Amniotic stem cell (primary cell): ENCODE measurements at places on chromosomes 2 and 18.
A peak's percentile ranks its signal among the peaks of the same experiment; 100 is the strongest.

- DNase-seq, result no peak
These were observed 76.4 kb downstream of the HDAC4 start for GRCh38 chr2:239324456-239324855.

DNA sequence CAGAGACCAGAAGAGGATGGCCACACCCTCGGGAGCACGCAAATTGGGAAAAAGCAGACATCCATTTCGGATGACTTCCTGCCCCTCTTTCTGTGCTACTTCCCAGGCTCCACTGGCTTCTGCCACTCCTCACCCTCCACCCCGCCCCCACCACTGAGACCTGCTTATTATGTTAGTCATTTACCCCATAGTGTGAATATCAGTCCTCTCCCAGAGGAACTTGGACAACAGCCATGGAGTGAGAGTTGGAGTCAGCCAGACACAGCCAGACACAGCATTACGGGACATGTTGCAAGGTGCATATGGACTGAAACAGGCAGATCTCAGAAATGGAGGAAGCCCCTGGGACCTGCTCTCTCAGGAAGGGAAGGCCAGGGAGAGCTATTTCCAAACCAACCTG lies 51.8 kb downstream of the CTIF start:
- DNase-seq, result peak; percentile 13

GRCh38 chr2:49715597-49715996 lies 561.3 kb upstream of the FSHR start:
- DNase-seq, result no peak

GRCh38 chr18:37252854-37253393 lies 312.7 kb downstream of the CELF4 start:
- DNase-seq, result no peak

DNA sequence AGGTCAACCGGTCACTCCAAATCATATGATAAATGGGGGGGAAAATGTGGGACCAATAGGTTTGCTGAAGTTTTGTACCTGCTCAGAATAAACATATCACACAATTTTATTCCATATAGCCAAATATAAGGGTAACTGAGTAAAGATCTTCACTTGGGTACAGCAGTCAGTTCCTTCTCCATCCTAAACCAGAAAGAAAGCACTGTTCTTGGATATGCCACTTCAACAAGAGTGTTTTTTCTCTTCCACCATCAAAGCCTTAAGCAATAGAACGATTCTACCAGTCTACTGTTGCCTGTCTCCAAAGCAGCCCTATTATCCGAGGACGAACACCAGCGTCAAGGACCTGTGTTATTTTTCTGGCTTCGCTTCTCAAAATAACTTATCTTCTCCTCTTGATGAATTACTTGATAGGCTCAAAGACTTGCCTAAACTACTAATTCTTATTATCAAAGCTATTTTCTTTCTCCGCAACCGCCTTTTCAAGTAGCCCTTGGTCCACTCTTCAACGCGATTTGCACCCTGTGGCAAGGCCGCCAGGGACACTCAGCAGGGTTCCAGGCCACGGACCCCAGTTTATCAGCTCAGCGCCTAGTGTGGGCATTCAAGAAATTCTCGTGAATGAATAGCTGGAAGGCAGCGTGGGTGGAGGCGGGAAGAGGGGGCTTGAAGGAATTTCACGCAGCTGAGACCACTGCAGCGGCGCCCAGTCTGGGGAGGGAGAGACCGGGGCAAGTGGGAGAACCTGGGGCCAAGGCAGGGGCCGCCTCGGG lies 646 bp downstream of the ALS2 start:
- DNase-seq, result no peak

DNA sequence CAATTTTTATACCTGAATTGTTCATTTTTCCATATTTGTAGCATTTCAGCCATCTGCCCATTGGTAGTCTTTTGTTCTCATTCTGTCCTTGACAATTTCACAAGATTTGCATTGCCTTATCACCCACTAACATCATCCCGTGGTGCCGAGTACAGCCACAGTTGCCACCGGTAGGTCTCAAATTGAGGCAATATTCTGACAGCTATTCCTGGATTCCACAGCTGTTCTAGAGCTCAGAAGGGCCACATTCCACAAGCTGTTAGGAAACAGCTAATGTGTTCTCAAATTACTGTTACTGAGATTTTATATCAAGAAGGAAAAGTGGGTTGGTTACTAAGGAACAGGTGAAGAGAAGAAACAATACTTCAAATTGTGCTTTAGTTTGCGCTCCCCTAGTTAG lies 178.8 kb downstream of the RPRM start:
- no peak for DNase-seq

DNA sequence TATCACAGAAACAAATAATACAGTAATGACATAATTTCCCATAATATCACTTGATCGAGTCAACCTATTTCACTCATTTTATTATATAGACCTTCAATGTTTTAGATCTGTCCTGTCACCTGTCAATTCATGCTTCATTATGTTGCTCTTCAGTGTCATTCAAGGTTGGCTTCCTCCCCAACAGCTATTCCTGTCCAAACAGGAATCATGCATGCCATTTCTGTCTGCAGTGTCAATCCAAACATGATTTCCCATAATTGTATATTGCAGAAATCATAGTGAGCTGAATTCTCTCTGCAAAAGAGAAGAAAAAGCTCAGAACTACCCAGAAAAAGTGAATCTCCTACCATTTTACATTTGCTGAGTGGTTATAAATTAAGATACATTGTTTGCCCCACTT lies 628.6 kb downstream of the NR4A2 start:
- DNase-seq, result no peak

- no peak for DNase-seq
These were observed 32.1 kb downstream of the PAX8 start for GRCh38 chr2:113246606-113247005.

- no peak for DNase-seq
These were observed 569.4 kb upstream of the SETBP1 start for GRCh38 chr18:44111337-44111736.

- DNase-seq, result peak; percentile 80
These were observed at the start of gene AAK1 for GRCh38 chr2:69643602-69644505. TSS of gene AAK1 (minus strand) at chr2:69643739. CDS start at chr2:69643040, 699 bp downstream.

DNA sequence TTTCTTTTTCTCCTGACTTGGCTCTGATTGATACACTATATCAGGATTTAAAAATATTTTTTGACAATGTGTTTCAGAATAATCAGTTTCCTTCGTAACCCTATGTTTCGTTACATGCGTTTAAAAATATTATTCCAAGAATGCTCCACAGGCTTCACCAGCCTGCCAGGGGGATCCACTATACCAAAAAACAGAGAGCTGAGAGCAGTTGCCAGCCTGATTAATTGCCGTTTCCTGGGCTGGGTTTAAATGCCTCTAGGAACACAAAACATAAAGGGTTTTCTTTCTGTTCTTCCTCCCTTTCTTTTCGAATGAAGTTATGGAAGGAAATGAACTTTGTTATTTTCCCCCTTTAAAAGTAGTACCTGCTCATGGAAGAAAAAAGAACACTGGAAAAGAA lies 47.9 kb downstream of the LRRFIP1 start:
- DNase-seq, result no peak

DNA sequence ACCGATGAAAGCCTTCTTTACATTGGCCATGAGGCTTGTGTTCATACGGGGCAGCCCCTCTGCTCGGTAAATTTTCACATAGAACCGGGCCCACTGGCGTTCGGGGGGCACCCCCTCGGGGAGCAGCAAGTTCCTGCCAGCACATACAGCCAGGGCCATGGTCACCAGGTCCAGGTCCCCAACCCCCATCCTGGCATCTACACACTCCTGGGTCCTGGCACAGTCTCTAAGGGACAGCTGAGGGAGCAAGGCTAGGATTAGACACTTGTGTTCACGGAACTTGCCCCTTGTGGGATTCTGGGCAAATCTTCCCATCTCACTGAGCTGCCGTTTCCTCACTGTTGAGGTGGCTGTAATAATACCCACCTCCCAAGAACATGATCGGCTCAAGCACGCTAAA lies 5.6 kb upstream of the OTOF start:
- DNase-seq, result no peak

DNA sequence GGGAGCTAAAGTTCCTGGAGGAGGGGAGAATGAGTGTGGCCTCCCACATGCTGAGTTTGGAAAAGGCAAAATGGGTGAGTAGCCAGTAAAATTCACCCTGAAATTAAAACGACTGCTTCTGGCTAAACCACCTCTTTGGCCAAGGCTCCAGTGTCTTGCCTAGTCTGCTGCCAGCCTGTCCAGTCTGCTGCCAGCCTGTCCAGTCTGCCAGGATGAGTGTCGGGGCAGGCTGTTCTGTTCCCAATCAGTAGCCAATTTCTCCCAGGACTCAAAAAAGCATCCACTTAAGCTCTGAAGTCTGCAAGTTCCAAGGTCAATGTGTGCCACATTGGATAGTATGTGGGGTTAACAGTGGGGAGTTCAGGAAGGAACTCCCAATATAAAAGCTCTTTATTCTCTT lies 134.6 kb upstream of the KLHL29 start:
- DNase-seq, result no peak

GRCh38 chr2:43313642-43314017 lies 87.2 kb upstream of the ZFP36L2 start:
- DNase-seq, result no peak

DNA sequence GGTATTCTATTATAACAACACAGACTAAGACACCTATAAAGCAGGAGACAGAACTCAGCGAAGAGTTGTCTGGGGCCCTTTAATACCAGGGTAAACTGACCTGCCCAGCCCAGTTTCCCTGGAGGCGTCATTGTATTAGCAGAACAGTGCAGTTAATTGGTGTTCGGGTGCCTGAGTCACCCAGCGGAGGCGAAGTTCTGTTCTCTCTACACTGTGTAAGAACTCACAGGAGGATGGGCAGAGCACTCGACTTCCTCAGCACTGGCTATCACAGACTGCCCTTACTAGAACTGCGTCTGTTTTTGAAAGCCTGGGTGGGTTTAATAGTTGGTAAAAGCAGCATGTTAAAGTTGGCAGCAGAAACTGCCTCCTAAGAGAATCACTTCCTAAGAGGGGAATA lies 106.5 kb upstream of the ATP8B1 start:
- DNase-seq, result no peak

- DNase-seq, result no peak
These were observed 17.9 kb upstream of the VPS4B start for GRCh38 chr18:63440219-63440618.

DNA sequence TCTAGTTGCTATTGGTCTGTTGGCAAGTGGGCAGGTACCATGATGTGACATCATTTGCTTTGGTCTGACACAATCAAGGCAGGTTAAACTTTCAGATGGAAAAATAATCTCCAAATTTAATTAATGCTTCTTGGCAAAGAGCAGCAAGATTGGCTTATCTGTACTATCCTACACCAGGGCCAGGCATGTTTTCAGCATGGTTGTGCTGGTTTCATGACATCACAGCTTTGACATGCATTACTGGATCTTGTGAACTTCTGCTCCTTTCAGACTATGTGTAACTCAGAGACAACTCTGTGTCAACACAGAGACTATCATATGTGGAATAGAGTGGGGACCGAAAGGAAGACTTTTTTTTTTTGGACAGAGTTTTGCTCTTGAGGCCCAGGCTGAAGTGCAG lies 520.5 kb downstream of the TDRD15 start:
- DNase-seq, result no peak

DNA sequence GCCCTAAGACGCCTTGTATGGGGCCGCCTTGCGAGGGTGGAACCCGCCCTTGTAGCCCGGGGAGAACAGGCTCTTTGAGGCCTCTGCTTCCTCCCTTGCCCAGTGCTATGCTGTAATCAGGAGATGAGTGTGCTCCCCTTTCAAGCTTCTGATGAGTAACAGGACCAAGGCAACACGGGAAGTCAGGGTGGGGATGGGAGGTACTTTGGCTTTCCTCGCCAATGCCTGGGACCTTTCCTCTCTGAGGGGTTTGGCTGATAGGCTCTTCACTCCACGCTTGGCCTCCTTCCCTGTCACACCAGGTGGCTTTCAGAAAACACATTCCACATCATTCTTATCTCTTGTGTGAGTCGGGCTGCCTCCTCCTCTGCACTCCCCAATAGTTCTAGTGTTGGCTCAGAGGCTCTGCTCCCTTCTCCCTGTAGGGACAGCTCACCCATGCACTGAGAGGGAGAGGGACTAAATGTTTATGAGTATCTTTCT lies 223.7 kb upstream of the TRIB2 start:
- peak; percentile 41 for DNase-seq

DNA sequence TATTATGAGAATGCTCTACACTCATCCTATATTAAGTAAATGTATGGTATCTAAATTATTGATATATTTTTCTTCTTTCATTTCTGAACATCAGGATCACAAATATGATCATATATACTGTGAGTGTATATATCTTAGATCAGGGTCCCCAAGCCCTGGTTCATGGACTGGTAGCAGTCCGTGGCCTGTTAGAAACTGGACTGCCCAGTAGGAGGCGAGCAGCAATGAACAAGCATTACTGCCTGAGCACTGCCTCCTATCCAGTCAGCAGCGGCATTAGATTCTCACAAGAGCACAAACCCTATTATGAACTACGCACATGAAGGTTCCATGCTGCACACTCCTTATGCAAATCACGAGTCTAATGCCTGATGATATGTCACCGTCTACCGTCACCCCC lies 1247.1 kb upstream of the NXPH2 start:
- no peak for DNase-seq

DNA sequence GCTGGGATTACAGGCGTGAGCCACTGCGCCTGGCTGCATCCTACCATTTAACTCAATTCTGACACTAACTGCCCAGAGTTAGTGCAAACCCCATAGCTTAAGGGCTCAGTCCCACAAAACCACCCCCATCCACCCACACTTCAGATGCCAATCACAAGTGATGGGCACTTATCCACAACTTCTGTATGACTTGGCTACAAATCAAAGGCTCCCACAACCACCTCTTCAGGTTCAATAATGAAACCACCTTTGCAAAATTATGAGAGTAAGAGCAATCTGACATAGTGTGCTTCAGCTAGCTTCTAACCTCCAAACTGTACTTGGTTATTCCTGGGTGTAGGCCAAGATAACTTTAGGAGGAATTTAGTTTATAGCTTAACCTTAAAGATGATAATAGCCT lies 51.3 kb upstream of the SLC35F5 start:
- DNase-seq, result no peak

DNA sequence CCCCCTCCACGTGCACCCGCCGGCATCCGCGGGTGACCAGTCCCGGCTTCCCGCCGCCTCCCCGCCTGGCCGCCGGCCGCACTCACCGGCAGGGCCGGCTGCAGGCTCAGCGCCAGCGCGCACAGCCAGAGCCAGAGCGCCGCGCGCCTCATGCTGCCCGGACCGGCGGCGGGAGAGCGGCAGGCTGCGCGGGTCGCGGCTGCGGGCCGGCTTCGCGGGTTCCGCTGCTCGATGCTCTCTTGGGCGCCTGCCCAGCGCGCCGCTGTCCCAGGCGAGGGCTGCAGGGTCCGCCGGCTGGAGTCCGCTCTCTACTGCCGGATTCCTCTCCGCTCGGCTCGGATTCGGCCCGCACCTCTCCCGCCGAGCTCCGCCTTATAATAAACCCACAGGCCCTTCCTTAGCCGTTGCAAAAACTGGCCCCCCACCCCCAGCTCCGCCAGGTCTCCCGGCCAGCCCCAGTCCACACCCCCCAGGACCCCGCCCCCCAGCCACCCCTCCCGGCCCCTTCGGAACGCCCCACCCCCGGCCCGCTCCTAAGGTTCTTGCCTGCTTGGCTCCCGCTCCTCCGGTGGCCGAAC lies at the start of gene SDC1:
Gene SDC1, minus strand, starts transcription at position 415 of the 578 bp plus-strand sequence. Its CDS starts 263 bp downstream, at position 152.
- DNase-seq, result no peak

DNA sequence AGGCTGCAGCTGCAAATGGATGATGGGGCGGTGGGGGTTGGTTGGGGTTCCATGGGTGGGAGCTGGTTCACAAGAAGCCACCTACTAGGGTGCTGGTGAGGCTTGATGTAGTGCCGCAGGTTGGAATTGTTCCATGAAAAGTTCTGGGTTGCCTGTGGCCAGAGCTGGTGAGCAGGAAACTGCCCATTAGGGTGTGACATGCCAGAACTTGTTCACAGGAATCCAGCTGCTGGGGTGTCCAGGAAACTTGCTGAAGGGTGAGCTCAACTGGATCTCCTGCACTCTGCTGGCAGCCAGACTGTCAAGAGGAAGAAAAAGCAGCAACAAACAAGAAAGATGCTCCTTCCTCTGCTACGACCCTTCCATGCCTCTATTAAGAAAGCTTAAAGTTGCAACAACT lies 48.8 kb downstream of the MAP3K20 start:
- no peak for DNase-seq
